HFFc6 (cell line): ENCODE measurements at places on chromosomes 2 and 18. TPM values are rescaled to one million over a fixed set of nuclear protein-coding genes. Genes with fewer than 3 reads are reported as not detected.

The AGXT gene
- total RNA-seq, result not detected in 3 replicates

The ZNF2 gene
- total RNA-seq, result 3.7 to 4.6 TPM (median 3.8 TPM) in 3 replicates

The SIGLEC15 gene
- total RNA-seq, result 0.36 to 0.91 TPM (median 0.43 TPM) in 3 replicates

The KIDINS220 gene
- 34.3 to 37.0 TPM (median 34.5 TPM) in 3 replicates for total RNA-seq

The SERPINB10 gene
- total RNA-seq, result 1.3 and 2.3 TPM in 2 replicates

The HADHB gene
- 89.4 to 119 TPM (median 106 TPM) in 3 replicates for total RNA-seq

The TWIST2 gene
- total RNA-seq, result 123 to 141 TPM (median 136 TPM) in 3 replicates

The FEV gene
- not detected in 3 replicates for total RNA-seq

The SLC5A7 gene
- total RNA-seq, result not detected in 3 replicates

The CYRIA gene
- total RNA-seq, result not detected in 3 replicates

The SGPP2 gene
- not detected in 2 replicates for total RNA-seq

The HOXD1 gene
- total RNA-seq, result not detected in 3 replicates

The ITGA4 gene
- 19.2 to 32.6 TPM (median 26.4 TPM) in 3 replicates for total RNA-seq

The TSPYL6 gene
- not detected in 3 replicates for total RNA-seq

The SERPINB7 gene
- 167 to 380 TPM (median 299 TPM) in 3 replicates for total RNA-seq

The ADD2 gene
- total RNA-seq, result not detected in 3 replicates

The ABCB11 gene
- total RNA-seq, result not detected in 3 replicates

The ELOA2 gene
- total RNA-seq, result not detected in 3 replicates

The DHRS9 gene
- not detected in 3 replicates for total RNA-seq

The UGT1A5 gene
- total RNA-seq, result not detected in 3 replicates

The ANKZF1 gene
- total RNA-seq, result 11.7 and 15.9 TPM in 2 replicates

The FAM110C gene
- not detected in 3 replicates for total RNA-seq

The MAP3K19 gene
- not detected in 3 replicates for total RNA-seq
